Airway epithelial cell (primary cell): ENCODE measurements at places on chromosomes 1 and 21. TPM values are rescaled to one million over a fixed set of nuclear protein-coding genes. Genes with fewer than 3 reads are reported as not detected.

Gene GNG4
- 0.05 and 0.21 TPM in 2 replicates for total RNA-seq

Gene CELA3A
- not detected in 2 replicates for total RNA-seq

Gene CCDC17
- total RNA-seq = 0.19 and 0.56 TPM in 2 replicates

Gene DCST2
- 0.07 TPM in 1 of 2 replicates, not detected in the other for total RNA-seq

Gene EXOC8
- total RNA-seq = 7.8 and 9.3 TPM in 2 replicates

Gene ERICH3
- total RNA-seq = 0.07 TPM in 1 of 2 replicates, not detected in the other

Gene OR2T33
- total RNA-seq = not detected in 2 replicates

Gene APOBEC4
- not detected in 2 replicates for total RNA-seq

Gene KCNN3
- 0.07 TPM in 1 of 2 replicates, not detected in the other for total RNA-seq
